Neural cell (in vitro differentiated cells): ENCODE measurements at places on chromosomes 6 and 20. TPM values are rescaled to one million over a fixed set of nuclear protein-coding genes. Genes with fewer than 3 reads are reported as not detected.

Gene RPL7L1
- polyA plus RNA-seq = 84.6 and 88.5 TPM in 2 replicates

Gene IL22RA2
- polyA plus RNA-seq = not detected in 2 replicates

Gene C20orf202
- 0.62 and 0.84 TPM in 2 replicates for polyA plus RNA-seq

Gene NOX3
- polyA plus RNA-seq = 0.11 TPM in 1 of 2 replicates, not detected in the other

Gene SLC13A3
- polyA plus RNA-seq = 5.5 and 8.3 TPM in 2 replicates

Gene MEP1A
- not detected in 2 replicates for polyA plus RNA-seq

Gene LRP11
- polyA plus RNA-seq = 53.5 and 57.0 TPM in 2 replicates

Gene DCDC2
- 0.06 and 0.57 TPM in 2 replicates for polyA plus RNA-seq

Gene TAAR6
- not detected in 2 replicates for polyA plus RNA-seq

Gene GZF1
- polyA plus RNA-seq = 13.8 and 33.8 TPM in 2 replicates

Gene ARMH2
- 0.73 TPM in 1 of 2 replicates, not detected in the other for polyA plus RNA-seq

Gene ZC3H12D
- 0.66 and 1.0 TPM in 2 replicates for polyA plus RNA-seq

Gene C4A
- 4.4 and 7.2 TPM in 2 replicates for polyA plus RNA-seq

Gene CRISP2
- not detected in 2 replicates for polyA plus RNA-seq

Gene SLA2
- polyA plus RNA-seq = 0.33 TPM in 1 of 2 replicates, not detected in the other

Gene LHFPL5
- polyA plus RNA-seq = 0.17 TPM in 1 of 2 replicates, not detected in the other

Gene MPC1
- 88.8 and 112 TPM in 2 replicates for polyA plus RNA-seq

Gene LST1
- polyA plus RNA-seq = not detected in 2 replicates

Gene CPXM1
- polyA plus RNA-seq = 42.1 and 44.0 TPM in 2 replicates

Gene LTA
- polyA plus RNA-seq = 0.56 TPM in 1 of 2 replicates, not detected in the other

Gene KHDC1L
- polyA plus RNA-seq = not detected in 2 replicates

Gene LRRC1
- 19.4 and 21.2 TPM in 2 replicates for polyA plus RNA-seq

Gene ENPP5
- polyA plus RNA-seq = 1.1 and 1.2 TPM in 2 replicates

Gene CNR1
- polyA plus RNA-seq = 493 and 512 TPM in 2 replicates

Gene CCN2
- polyA plus RNA-seq = 1.5 and 2.3 TPM in 2 replicates

Gene GSTA2
- not detected in 2 replicates for polyA plus RNA-seq

Gene TBXT
- not detected in 2 replicates for polyA plus RNA-seq

Gene TXLNB
- polyA plus RNA-seq = not detected in 2 replicates

Gene OR2B6
- not detected in 2 replicates for polyA plus RNA-seq

Gene LTB
- not detected in 2 replicates for polyA plus RNA-seq

Gene BTBD3
- 86.6 and 90.0 TPM in 2 replicates for polyA plus RNA-seq
